ENCODE measurements at places on chromosomes 6 and 20.

DNA sequence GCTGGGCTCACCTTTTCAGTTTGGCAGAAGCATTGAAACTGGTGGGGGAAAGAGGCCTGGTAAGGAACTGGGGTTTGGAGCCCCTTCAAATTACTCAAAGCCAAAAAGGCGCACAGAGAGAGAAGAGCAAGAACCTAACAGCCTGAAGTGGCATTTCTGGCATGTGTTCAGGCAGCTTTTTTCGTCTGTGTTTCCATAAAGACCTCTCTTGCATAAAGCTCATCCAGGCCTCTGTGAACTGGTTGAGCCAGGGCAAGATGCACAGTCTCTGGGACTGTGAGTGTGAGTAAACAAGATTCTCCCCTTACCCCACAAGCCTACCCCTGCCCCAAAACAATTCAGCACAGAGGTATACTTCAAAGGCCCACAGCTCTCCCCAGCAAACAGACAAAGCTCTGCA lies 167.8 kb downstream of the QRSL1 start:
- no peak for DNase-seq

GRCh38 chr20:53656293-53657202 lies 62.9 kb upstream of the ZNF217 start:
- no peak for DNase-seq

GRCh38 chr6:43740321-43740960 lies 29.6 kb upstream of the VEGFA start:
- DNase-seq: no peak

DNA sequence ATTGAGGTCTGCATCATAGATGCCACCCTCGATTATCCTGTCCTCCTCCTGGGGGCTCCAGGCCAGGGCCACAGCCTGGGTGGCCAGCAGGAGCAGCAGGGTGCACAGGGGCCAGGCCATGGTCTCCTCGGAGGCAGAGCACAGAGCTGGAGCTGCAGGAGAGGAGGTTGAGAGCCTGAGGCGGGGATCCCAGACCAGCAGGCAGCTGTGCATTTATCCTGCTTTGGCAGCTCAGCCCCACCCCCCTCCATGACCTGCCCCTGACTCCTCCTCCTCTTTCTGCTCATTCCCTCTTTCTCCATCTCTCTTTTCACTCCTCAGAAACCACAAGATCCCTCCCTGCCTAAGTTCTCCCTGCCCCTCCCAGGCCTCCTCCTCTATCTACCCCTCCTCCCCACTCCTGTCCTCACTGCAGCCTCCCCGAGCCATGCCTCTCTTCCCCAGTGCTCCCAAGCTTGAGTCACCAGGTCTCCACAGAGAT lies at the start of gene CST2:
TSS of gene CST2 (minus strand) at position 189 of the 481 bp plus-strand sequence. CDS start at position 120, 69 bp downstream.
- DNase-seq: peak; percentile 39

DNA sequence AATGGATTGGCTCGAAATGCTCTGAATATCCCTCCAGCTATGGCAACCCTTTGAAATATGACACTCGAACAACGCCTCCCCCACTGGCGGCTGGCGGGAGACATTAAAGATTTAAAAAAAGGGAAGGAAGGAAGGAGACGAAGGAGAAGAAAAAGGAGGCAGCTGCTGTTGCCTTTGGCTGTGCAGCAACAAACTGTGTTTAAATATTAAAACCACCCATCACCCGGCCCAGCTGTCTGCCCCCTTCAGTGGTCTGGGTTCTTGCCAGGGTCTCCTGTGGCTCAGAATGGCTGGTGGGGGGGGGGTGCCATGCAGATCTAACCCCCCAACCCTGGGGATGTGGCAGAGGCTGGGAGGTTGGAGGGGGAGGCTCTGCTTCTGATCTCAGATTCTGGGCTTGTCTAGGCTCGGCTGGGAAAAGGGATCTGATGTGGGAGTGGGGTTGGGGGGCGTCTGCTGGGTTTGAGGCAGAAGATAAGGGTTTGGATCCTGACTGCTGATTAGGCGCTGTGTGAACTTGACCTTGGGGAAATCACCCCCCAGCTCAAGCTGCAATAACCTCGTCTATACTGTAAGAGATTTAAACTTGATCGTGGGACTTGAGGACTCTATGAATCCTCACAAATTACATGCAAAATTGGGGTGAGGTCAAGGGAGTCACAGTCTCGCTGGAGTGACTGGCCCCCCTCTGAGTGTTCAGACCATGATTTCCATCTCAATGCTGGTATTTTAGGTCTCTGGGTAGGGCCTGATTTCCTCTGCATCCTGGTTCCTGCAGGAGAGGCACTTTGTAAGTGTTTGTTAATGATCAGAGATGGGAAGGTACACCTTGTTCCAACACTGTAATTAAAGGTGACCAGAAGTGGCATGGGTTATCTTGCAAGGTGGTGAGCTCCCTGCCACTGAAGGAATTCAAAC lies 40.3 kb upstream of the BLCAP start:
- DNase-seq: peak; percentile 14

DNA sequence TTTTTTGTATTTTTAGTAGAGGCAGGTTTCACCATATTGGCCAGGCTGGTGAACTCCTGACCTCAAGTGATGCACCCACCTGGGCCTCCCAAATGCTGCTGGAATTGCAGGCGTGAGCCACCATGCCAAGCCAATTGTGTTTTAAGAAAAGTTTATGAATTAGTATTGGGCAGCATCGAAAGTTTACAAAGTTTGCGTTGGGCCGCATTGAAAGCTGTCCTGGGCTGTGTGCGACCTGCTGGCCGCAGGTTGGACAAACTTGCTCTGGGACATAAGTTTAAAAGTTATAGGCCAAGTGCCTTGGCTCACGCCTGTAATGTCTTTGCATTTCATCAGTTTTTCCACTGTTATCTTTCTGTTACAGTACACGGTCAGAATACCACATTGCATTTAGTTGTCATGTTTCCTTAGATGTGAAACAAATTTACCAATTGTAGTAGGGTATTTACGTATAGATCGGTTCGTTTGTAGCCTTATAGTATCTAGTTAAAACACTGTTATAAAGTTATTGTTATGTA lies 39.5 kb downstream of the ASXL1 start:
- DNase-seq: no peak

DNA sequence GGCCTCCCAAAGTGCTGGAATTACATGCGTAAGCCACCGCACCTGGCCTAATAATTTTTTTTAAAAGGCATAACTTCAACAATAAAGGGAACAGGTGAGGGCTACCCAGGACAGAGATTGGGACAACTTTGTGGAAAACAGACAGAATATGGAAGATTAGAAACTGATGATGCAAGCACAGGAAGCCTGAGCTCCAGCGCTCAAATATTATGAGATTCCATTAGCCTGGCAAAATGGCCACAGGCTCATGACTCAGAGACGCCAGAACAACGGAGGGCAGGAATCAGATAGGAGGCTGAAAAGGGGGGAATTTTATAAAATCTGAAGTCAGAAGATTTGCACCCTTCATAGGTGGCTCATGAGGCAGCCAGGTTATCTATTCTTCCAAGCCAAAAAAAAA lies 103.1 kb upstream of the MRPS10 start:
- no peak for DNase-seq

- no peak for DNase-seq
These were observed 646 bp downstream of the HEY2 start for GRCh38 chr6:125749865-125750691.

GRCh38 chr6:106688177-106688951 lies 59.0 kb downstream of the QRSL1 start:
- no peak for DNase-seq

- peak; percentile 45 for DNase-seq
These were observed 145.6 kb upstream of the MANEA start for GRCh38 chr6:95431637-95432228.

GRCh38 chr20:31968291-31969126 lies 558 bp downstream of the XKR7 start:
- peak; percentile 87 for DNase-seq

DNA sequence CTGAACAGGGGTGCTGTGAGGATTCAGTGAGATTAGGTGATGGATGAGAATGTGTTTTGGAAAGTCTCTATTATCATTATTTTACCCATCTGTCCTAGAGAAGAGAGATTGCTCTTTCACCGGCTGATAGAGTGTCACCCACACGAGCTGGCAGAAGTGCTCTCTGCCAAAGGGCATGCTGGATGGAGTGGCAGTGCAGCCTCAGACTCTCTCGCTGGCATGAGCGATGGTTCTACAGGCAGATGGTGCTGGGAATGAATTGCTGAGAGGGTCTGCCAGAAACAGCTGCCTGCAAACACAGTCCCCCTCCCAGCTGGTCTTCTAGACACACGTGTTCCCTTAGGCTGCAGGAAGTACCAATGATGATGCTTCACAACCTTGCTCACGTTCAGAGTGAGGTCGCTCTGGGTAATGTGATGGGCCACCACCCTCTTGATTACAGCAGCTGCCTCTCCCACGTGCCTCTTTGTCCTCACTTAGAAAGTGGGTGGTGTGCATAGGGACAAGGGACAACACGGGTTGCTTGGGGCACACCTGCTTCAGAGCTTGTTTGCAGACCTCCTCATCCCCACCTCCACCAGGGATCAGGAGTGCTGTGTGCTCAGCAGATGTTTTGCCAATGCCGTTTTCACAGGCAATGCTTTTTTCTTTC lies 84.7 kb downstream of the FOXA2 start:
- DNase-seq: no peak

GRCh38 chr6:69812746-69813427 lies 16.1 kb upstream of the LMBRD1 start:
- DNase-seq: no peak

GRCh38 chr6:105431226-105431625 lies 28.3 kb upstream of the PREP start:
- DNase-seq: peak; percentile 76

- peak; percentile 48 for DNase-seq
These were observed 224.9 kb downstream of the PHACTR1 start for GRCh38 chr6:12941422-12941821.

DNA sequence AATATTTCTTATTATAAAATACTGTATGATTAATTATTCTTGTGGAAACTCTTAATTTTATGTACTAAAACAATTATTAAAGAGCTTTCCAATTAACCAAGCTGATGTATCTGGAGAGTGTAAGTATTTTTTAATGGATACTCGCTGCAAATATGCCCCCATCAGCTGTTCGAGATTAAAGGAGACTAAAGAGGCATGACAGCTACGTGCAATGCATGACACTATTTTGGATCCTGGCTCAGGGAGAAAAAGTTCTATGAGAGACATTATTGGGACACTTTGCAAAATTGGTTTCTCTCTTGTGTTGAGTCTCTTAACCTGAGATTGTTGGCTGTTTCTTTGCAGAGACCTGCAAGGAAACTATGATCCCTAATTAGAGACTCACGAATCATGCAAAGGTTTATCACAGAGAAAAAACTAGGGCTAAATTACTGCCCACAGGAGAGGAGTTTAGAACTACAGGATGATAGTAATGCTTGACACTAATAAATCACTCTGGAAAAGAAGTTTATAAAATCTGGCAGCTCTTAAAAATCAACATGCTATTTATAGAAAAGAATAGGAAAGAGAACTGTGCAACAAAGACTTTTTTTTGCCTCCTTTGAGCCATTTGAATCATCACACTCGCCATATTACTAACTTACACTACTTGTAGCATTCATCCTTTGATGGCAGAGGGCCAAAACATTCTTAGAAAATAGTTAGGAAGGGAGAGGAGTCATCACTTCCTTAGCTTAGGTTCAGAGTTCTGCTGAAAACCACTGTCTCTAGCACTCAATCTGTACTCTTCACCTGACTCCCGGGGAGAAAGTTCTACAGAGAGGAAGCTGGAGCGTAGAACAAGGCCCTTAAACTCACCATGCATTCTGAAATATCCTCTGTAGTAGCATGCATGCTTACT lies 25.3 kb downstream of the NRN1 start:
- no peak for DNase-seq

DNA sequence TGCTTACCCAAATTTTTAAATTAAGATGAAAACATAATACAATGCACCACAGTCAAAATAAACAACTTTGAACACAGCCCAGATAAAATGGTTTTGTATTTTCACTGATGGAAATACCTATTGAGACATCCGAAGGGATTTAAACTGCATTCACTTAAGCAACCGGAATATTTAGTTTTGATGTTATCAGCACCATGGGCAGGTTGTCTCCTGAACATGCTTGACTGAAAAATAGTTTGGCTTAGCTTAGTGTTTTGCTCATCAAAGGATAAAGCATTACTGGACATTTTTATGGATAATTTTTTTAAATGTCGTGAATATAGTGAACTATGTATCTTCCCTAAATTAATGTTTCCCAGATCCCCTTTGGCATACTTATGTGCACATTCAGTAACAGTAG lies 177.5 kb downstream of the GJA1 start:
- no peak for DNase-seq

Measured in suppressor macrophage (primary cell).